ENCODE measurements at places on chromosomes 3 and 15.
A peak's percentile ranks its signal among the peaks of the same experiment; 100 is the strongest.

- no peak for DNase-seq
Observed at GRCh38 chr3:169615833-169616232, 47.7 kb downstream of the MECOM start.

- DNase-seq, result no peak
Observed at GRCh38 chr15:46815765-46816164, 901.5 kb upstream of the SEMA6D start.

- DNase-seq, result peak; percentile 30
Observed at GRCh38 chr3:45858809-45859543, 17.1 kb upstream of the LZTFL1 start.

DNA sequence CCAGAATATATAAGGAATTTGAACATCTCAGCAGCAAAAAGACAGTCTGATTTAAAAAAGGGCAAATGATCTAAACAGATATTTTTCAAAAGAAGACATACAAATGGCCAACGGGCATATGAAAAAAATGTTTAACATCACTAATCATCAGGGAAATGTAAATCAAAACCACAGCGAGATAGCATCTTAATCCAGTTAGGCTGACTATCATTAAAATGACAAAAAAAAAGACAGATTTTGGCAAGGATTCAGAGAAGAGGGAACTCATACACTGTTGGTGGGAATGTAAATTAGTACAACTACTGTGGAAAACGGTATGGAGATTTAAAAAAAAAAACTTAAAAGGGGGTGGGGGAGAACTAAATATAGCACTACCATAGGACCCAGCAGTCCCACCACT is 47.9 kb downstream of the RNF13 start:
- DNase-seq, result no peak

- no peak for DNase-seq
Observed at GRCh38 chr3:72820415-72820814, 27.8 kb downstream of the SHQ1 start.

- DNase-seq, result no peak
Observed at GRCh38 chr3:149368201-149368673, 9.2 kb downstream of the TM4SF1 start.

GRCh38 chr3:171970301-171970788 is 69.0 kb upstream of the FNDC3B start:
- no peak for DNase-seq

All from hematopoietic multipotent progenitor cell (in vitro differentiated cells).